ENCODE measurements at places on chromosomes 11 and 22. TPM values are rescaled to one million over a fixed set of nuclear protein-coding genes. Genes with fewer than 3 reads are reported as not detected.

SLCO2B1 gene
- total RNA-seq = not detected

IRAG1 gene
- 3.3 TPM for total RNA-seq

GRCh38 chr11:16924826-16925560 is 89.2 kb downstream of the PLEKHA7 start:
- H3K27me3 ChIP-seq = peaks cover 13% of the 10 kb centered on the region
- DNase-seq = peak; percentile 77
- peak overlapping the region; percentile 79 for H3K4me3 ChIP-seq

DNA sequence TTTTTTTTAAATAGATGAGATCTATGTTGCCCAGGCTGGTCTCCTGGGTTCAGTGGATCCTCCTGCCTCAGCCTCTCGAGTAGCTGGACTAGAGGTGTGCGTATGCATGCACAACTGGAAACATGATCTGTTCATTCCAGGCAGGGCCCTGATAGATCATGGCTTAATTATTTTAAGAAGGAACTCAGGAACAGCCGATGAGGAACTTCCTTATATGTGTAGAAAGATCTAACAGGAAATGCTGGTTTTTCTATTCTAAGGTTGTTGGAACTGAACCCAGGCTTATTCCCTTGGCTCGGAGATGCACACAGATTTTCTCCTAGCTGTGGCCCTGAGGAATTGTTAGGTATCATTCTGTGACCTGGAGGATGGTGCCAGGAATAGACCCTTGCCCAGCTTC is 32.4 kb downstream of the SPECC1L start:
- H3K4me1 ChIP-seq = no peaks in the 10 kb centered on the region
- no peaks in the 10 kb centered on the region for H3K27me3 ChIP-seq
- no peak for DNase-seq
- H3K4me3 ChIP-seq = no peak overlapping the region
- H3K27ac ChIP-seq = no peak overlapping the region

GRCh38 chr11:74135127-74135840 is 35.5 kb downstream of the C2CD3 start:
- peaks cover 3% of the 10 kb centered on the region for H3K4me1 ChIP-seq
- DNase-seq = no peak
- H3K36me3 ChIP-seq = peaks cover 19% of the 10 kb centered on the region
